ENCODE measurements at places on chromosomes 16 and 17.

DNA sequence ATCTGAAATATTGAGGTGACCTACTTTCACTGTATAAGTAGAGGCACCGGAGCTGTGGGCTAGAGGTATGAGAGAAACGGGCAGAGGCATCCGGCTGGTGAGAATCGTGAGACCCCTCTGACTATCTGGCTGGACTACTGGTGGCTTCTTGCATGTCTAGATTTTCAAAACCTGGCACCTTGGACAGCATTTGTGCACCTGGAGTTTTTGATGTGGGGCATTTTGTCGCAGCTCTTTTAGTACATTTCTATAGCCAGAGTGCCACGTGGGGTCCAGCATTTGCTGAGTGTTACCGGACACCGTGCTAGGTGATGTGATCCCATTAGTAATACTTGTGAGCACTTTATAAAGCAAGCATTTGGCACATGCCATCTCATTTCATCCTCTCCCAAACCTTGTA lies 32.6 kb upstream of the SHISA9 start:
- DNase-seq = no peak

DNA sequence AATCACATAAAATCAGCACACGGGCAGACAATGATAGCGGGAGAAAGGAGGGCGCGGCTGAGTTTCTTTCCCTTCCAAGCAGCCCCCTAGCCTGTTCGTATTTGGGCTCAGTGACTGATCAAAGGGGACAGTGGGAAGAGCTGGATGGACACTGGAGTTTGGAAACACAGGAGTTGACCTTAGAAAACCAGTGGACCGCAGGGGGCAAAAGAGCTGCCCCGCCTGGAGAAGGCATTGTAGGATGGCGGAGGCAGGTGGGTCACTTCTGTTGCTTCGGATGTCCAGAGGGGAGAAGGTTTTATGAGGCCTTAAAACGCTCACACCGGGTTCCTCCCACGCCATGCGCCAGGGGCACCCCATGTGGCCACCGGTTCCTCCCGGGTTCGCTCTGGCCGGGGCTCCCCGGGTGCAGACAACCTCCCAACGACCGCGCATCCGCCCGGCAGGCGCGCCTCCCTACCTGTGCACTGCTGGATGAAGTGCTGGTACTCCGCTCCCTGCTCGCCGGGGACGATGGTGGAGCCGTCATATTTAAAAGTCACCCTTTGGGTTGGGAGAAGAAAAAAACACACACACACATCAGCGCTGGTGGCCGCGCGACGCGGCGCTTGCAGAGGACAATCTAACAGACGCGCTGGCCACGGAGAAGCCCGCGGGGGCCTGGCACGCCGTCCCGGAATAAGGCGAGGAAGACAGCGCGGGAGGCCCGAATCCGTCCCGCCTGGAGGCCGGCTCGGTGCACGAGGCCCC lies 662 bp downstream of the COTL1 start:
- DNase-seq = peak; percentile 63

- no peak for DNase-seq
Observed at GRCh38 chr17:48528153-48528935, 2.5 kb downstream of the HOXB1 start.

DNA sequence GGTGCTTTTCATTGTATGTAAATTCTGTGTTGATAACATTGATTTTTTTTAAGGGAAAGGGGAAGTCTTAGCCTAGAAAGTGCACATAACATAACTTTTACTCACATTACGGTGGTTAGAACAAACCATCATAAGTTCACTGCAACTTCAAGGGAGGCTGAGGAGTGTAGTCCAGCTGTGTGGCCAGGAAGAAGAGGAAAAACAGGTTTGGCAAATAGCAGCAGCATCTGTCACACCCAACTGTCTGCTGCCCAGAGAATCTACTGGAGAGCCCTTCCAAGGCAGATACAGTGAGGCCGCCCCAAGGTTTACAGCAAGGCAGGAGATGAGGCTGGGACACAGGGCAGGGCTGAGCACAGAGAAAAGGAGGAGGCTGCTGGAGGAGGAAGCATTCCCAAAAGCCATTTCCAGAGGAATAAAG lies 60.6 kb downstream of the AIPL1 start:
- no peak for DNase-seq
